IPS DF 19.7 (cell line): ENCODE measurements at places on chromosomes 5 and 9.

DNA sequence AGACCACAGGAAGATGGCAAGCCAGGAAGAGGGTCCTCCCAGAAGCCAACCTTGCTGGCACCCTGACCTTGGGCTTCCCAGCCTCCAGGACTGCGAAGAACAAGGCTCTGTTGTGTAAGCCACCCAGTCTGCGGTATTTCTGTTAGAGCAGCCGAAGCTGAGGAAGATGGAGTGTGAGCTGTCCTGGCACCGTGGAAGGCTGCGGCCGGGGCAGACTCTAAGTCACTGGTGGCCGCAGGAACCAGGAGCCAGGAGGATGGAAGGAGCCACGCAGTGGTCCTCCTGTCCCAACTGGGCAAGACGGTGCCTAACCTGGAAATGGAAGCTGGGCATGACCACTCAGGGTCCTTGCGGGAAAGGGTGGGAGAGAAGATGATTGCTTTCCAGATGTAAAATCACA, 89.1 kb downstream of the ZNF354C start:
- DNase-seq: no peak

DNA sequence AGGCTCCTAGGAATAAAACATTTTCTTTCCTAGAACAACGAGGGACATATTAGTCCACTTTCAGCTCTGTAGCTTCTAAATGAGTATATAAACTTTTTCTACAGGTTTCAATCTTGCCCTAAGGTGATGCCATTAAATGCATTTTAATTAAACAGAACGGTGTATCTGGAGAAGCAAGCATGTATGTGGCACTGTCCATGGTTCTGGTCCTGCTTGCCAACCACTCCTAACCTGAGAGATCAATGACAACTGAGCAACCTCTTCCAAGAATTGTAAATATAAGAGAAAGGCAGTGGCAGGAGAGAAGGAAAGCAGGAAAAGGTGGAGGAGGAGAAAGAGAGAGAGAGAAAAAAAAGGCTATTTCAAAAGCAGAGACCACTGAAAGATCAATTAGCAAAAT, 95.6 kb upstream of the SPOCK1 start:
- no peak for DNase-seq

DNA sequence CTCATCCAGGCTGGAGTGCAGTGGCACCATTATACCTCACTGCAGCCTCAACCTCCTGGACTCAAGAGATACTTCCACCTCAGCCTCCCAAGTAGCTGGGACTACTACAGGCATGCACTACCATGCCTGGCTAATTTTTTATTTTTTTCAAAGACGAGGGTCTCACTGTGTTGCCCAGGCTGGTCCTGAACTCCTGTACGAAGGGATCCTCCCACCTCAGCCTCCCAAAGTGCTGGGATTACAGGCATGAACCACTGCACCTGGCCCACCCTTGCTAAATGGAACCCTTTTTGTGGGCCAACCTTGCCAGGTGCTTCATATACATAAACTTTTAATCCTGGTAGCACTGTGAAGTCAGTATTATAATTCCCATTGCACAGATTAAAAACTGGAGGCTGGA, 1.0 kb downstream of the GRHPR start:
- no peak for DNase-seq

DNA sequence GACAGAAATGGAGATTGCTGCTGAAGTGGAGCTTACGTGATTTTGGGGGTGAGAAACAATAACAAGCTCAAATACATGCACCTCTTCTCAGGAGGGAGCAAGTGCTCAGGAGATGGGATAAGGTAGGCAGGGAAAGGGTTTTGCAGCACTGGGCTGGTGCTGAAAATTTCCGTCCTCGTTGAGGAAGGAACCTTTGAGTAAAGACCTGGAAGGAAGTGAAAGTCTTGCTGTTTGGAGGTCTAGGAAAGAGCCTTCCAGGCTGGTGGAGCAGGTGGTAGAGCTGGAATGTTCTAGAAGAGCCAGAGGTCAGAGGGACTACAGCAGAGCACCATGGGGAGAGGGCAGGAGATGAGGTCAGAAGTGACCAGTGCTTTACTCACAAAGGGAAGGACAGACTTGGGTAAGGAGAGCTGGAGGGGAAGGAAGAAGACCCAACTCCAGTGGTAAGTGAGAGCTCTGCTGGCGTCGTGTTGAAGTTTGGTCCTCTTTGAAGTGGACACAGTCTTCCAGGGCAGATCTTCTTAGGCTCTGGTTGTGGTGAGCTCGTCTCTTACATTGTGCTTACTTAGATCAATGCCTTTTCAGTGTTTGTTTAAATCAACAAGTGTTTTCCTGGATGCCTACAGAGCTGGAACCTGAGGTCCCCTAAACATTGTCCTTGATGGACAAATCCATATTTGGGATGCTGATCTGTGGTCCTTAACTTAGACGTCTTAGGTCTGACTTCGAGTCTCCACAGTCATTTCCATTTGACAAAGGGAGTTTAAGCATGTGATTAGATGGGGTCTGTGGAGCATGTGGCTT, 21.0 kb downstream of the ANKRD33B start:
- no peak for DNase-seq

DNA sequence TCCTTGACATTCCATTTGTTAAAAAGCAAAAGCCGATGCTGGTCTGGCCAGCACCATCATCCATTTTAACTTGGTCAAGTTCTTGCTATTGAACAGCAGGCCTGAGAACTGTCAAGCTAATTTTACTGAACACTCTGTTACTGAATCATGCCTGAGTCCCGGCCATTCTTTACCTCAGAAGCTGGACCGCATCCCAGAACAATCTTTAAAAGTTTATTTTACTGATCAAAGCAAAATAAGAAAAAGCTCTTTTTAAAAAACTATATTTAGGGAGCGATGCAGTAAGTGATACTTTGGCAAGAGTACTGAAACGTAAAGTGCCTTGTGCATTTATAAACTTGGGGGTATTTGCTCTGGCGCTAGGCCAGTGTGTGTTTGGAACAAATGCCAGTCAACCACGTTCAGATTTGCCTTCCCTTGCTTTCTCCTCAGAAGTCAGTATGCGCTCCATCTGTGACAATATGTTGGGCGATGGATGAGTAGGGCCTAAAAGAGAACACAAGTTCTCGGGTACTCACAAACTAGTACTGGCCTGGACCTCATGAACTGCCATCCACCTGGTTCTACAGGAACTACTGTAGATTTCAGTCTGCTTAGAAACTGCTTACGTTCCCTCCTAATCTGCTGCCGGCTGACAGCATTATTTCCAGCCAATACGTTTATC, 161.9 kb downstream of the MAPKAP1 start:
- DNase-seq: no peak

DNA sequence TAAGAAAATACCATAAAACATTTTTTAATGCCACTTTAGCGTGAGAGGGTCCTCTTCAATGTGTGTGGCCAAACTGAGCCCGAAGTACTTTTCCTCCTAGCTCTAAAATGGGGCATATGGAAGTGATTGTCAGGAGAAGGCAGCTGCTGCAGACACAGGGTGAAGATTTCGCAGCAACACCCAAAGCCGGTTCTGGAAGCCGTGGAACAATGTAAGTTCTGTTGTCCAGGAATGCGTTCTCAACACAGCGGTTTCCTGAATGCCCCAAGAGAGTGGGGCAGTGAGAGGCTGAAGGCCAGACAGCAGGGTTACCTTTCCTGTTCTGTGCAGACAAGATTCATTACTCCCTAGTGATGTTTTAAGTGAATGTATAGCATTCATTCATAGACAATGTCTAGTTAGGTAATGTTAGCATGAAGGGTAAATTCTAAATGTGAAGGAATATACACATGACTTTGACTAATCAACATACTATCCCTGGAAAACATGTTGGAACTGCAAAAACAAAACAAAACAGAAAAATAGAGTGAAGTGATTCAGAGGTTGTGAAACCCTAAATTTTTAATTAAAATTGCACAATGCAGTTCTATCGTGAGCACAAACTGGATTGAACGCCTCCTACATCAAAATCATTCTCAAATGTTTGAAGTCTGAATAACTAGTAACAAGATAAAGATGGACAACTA, 197.0 kb upstream of the SEMA6A start:
- no peak for DNase-seq
